ENCODE measurements at places on chromosomes 2 and 18.

DNA sequence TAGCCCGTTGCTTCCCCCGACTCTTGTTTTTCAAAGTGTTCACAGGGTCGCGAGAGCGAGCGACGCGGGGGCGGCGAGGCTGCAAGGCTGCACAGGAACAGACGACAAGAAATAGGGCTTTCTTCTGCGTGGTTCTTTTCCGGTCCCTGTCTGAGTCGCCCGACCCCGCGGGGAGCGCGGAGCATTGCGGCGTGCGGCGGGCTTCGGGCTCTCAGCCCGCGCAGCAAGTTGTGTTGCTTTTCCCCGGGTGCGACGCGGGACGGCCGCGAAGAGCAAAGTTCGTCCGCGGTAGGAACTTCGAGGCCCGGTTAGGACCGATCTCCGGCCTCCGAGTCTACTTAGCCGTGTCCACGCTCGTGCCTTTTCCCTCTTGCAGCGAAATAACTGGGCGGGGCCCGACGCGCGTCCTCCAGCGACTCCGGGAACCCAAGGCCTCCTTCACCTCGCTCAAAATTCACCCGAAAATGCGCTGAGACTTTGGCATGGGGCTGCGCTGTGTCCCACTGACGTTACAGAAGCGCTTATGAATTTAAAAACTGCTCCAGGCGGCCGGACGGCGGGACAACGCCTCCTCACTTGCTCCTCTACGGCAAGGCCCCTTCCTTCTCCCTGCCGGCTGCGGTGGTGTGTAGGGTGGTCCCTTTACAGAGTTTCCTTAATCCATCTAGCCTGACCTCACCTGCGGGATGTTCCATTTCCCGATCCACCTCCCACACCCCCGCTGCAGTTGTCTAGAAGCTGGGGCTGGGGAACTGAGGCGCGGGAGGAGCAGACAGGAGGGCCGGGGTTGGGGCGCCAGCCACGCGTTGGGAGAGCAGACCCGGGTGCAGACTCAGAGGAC lies 1.5 kb upstream of the BCL2L11 start:
- DNase-seq = peak; percentile 39

DNA sequence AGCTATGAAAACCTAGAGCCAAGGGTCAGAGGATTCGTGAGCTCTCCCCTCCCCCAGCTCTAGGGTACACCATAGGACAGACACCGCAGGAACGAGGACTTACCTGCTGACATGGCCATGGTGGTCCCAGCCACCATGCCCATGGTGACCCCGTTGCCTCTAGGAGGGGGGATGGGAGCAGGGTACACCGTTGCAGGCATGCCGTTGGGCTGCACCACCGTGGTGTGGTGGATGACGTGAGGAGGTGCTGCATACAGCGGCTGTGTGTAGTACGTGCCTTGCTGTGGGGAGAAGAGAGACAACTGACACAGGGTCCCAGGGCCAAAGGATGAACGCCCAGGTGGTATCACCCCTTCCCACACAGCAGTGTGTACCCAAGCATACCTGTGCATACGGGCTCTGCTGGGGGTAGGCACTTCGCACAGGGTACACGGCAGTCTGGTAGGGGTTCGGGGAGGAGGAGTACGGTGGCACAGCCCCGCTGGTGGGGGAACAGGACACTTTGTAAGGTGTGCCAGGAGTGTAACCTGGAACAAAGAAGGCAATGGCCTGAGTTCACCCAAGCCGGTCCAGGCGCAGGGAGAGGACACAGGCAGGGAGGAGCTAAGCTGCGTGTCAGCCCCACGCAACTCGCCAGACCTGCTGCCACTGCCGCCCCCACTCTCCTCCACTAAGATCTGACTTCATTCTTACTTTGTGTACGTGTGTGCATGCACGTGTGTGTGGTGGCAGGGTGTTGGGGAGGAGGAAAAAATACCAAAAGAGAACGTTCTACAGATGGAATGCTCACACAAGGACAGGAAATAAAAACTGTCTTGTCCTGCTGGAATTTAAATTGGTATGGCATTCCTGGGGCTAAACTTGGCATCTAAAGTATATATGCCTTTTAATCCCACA lies 37.8 kb downstream of the FAM168B start:
- no peak for DNase-seq

DNA sequence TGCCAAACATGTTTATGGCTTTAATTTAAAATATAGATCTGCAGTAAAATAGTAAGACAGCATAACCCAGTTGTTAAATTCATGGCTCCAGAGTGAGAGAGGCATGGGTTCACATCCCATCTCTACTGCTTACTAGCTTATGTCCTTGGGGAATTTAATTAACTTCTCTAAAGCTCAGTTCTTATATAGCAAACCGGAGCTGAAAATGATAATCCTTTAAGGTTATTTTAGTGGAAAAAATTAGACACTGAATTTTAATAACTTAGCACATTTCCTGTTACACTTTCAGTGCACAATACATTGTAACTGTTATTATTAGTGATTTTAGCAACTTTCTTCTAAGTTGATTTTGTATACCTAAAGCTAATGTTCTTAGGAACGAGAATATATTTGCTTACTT lies 14.8 kb downstream of the SCN9A start:
- no peak for DNase-seq

DNA sequence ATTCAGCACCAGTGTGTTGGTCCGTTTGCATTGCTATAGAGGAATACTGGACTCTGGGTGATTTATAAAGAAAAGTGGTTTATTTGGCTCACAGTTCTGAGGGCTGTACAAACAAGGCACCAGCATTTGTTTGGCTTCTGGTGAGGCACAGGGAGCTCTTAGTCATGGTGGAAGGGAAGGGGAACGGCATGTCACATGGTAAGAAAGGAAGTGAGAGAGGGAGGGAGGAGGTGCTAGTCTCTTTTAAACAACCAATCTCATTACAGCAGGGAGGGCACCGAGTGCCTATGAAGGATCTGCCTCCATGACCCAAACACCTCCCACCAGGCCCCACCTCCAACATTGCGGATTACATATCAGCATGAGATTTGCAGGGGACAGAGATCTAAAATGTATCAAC lies 143.9 kb upstream of the DLX2 start:
- DNase-seq = no peak

GRCh38 chr2:179825494-179825893 lies 35.9 kb downstream of the ZNF385B start:
- DNase-seq = no peak

Data from left colon (tissue), 2 donors.